ENCODE measurements at places on chromosomes 6 and 20.

DNA sequence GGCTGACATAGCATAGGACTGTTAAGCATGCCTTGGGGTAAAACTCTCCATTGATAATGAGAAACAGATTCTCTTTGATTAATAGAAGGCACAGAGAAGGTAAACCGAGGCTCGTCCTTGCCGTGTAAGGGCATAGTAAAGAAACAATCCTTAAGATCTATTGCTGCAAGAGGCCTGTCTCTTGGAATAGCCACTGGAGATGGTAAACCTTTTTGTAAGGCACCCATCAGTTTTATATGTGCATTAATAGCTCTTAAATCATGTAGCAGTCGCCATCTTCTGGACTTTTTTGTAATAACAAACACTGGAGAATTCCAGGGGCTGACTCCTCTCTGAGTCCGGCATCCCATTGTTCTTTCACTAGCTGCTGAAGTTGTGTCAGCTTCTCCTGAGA is 8.4 kb upstream of the ABHD12 start:
- DNase-seq, result no peak

DNA sequence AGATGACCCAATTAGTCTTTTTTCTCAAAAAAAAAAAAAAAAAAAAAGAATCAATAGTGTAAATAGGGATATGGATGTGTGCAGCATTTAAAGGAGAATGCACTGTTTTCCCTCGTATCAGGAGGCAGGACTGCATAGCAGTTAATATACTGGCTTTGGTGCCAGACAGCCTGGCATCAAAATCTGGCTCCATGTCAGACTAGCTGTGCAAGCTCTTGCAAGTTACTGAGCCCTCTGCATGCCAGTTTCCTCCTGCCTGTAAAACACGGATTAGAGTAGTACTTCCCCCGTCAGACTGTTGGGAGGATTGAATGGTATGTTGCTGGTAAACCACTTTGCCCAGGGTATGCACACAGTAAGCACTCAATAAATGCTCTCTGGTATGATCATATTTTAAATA is 594.2 kb upstream of the CHD6 start:
- DNase-seq, result no peak

DNA sequence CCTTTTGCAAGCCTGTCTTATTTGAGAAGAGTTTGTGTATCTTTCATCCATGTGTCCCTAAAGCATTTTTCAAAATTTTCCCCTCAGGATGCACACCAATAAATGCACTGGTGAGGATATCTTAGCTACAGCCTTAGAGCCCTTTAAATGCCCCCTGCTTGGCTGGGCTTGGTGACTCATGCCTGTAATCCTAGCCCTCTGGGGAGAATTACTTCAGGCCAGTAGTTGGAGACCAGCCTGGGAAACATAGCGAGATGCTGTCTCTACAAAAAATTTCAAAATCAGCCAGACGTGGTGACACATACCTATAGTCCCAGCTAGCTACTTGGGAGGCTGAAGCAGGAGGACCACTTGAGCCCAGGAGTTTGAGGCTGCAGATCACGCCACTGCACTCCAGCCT is 33.8 kb upstream of the PLCB4 start:
- DNase-seq, result no peak

DNA sequence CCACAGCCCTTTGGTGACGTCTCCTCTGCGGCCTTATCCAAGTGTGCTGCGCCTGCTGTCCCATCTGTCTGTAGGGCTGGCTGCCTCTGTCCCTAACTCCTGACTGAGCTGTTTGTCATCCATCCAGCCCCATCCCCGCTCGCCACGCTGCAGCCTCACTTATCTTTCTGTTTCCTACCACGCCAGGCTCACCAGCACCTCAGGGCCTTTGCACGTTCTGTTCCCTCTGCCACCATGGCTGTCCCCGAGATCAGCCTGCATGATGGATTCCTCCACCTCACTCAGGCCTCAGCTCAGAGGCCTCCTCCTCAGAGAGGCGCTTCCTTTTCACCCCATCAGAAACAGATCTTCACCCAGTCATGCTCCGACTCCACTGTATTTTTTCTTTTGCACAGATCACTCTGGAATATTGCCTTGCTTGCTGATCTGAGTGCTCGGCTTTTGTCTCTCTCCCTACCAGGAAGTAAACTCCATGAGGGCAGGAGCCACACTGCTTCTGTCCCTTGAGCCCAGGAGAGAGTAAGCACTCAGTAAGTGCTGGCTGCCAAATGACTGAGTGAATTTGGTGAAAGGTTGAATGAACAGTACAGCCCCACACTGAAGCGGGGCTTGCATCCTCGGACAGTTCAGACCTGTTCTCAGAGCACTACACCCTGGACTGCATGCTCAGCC is 34.5 kb downstream of the BPIFB1 start:
- DNase-seq, result no peak

GRCh38 chr6:137637121-137637520 is 142.9 kb upstream of the OLIG3 start:
- no peak for DNase-seq

DNA sequence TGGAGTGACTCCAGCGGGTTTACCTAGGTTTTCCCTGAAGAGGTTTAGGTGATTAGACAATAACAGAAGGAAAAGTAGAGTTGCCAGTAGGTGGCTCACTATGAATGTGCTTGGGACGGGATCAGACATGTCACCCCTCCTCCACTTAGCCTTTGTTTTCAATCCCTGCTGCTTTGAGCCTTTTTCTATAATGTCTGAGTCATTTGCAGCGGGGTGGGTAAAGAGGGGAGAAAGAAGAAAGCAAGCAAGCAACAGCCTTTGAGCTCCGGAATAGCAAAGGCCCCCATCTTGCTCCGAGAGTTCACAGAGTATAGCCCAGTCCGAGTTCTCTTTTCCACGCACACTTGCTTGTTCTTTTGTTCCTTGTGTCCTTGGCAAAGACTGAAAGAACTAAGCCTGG is 129.1 kb downstream of the PACRG start:
- no peak for DNase-seq

DNA sequence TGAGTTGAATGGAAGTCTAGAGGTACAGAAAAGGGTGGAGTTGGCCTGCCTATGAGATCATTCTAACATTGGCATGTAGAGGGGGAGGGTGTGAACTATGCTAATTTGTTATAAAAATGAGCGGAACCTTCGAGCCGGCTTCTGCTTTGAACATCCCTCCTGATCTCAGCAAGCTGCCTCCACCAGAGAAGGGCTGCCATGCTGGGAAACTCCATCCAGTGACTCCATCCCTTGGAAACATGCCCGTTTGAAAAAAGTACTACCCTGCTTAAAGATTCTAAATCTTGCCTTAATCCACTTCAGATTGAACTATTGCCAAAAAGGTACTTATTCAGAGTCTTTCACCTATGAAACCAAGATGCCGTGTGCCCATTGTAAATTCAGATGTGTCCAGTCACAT is 43.6 kb upstream of the TMEM170B start:
- no peak for DNase-seq

DNA sequence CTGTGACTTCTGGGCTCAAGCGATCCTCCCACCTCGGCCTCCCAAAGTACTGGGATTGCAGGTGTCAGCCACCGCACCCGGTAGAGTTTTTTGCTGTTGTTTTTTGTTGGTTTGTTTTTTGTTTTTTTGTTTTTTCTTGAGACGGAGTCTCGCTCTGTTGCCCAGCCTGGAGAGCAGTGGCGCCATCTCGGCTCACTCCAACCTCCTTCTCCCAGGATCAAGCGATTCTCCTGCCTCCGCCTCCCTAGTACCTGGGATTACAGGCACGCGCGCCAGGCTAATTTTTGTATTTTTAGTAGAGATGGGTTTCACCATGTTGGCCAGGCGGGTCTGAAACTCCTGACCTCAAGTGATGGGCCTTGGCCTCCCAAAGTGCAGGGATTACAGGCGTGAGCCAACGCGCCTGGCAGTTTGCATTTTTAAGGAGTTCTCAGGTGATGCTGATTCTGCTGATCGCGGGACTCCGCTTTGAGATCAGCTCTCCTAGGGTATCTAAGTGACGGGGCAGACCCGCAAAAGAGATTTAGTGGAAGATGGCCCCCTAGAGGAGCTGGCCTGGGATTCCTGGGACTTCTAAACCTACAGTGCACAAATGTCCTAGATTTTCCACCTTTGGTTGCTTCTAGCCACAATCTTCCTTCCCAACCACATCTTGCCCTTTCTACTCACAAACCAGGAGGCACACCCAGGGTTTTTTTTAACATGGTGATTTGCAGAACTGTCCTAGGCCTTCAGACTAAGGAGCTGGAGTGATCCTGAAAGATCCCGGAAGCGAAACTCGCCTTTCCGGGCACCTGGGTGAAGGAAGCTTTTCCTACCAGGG is 45.2 kb downstream of the DPPA5 start:
- no peak for DNase-seq

GRCh38 chr6:136174510-136174909 is 75.6 kb downstream of the MTFR2 start:
- DNase-seq, result no peak

GRCh38 chr6:32439139-32439538 is 548 bp upstream of the HLA-DRA start:
- DNase-seq, result no peak

DNA sequence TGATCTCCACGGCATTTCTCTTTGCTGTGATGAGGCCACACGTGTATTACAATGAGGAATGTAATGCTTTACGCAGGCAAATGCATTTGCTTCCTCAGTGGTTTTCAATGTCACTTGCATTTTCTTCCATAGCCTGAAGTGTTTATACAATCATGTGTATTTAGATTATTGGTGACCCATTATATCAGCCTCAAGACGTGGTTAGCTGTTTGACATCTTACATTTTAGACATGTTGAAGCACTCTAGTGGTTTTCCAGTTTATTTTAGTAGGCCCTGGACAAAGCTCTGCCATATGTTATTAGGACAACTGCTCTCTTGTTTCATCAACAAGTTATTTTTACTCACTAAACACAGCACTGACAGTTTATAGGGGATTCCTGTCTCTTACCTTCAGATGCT is 200.4 kb downstream of the UTRN start:
- DNase-seq, result no peak

DNA sequence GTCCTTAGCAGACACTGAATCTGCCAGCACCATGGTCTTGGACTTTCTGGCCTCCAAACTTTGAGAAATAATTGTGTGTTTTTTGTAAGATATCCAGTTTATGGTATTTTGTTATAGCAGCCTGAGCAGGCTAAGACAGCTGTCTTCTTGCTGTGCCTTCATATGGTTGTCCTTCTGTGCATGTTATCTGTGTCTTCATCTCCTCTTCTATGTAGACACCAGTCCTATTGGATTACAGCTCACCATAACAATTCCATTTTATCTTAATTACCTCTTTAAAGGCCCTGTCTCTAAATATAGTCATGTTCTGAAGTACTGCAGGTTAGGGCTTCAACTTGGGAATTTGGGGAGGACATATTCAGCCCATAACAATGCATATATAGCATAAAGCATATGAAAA is 44.3 kb upstream of the REV3L start:
- DNase-seq, result no peak

- DNase-seq, result no peak
Measured at GRCh38 chr6:107692351-107692750, 131.8 kb downstream of the SCML4 start.

GRCh38 chr6:82246802-82247504 is 591 bp downstream of the IBTK start:
- DNase-seq, result no peak

- no peak for DNase-seq
Measured at GRCh38 chr20:24469116-24469893, at the start of gene SYNDIG1. SYNDIG1 (plus strand) TSS chr20:24469629; CDS start chr20:24543098, 73,469 bp downstream.

GRCh38 chr6:87393026-87393622 is 14.6 kb upstream of the CFAP206 start:
- no peak for DNase-seq

GRCh38 chr6:26316291-26316690 is 48.7 kb upstream of the BTN3A2 start:
- DNase-seq, result no peak

- no peak for DNase-seq
Measured at GRCh38 chr20:11790046-11790445, 127.6 kb upstream of the BTBD3 start.

DNA sequence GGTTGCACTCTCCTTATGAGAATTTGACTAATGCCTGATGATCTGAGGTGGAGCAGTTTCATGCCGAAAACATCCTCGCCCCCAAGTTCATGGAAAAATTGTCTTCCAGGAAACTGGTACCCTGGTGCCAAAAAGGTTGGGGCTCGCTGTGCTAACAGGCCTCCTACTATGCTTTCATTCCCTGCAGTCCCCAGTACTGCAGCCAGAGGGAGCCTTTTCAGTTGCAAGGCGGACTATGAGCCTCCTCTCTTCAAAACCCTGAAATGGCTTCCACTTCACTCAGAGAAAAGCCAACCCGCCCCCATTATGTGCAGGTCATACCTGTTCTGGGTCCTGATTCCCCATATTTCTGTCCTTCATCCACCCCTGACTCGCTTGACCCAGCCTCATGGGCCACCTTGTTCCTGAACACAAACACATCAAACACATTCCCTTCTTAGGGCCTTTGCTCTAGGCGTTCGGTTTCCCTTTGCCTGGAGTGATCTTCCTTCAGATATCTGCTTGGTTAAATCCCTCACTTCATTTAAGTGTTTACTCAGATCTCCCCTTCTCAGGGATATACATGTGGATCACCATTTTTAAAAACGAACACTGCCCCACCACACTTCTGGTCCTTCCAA is 173.7 kb downstream of the PHACTR1 start:
- DNase-seq, result no peak

DNA sequence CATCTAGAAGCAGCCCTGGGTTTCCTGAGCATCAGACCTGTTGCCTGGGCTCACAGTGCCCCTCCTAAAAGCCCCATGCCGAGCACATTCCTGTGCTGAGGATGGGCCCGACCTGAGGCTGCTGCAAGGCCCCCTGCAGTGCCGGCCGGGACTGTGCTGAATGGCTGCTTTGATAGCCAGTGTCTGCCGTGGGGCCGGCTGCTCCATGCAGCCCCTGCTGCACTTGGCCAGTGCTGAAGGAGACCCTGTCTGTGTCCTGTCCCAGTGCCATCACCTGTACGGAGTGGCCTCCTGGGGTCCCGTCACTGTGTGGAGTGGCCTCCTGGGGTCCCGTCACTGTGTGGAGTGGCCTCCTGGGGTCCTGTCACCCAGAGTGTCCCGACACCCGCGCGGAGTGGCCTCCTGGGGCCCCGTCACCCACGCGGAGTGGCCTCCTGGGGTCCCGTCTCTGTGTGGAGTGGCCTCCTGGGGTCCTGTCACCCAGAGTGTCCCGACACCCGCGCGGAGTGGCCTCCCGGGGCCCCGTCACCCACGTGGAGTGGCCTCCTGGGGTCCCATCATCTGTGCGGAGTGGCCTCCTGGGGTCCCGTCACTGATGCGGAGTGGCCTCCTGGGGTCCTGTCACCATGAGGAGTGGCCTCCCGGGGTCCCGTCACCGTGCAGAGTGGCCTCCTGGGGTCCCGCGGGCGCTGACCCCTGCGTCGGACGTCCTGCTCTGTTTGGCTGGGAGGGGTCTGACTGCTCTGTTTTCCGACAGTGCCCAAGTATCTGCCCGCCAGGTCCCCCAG is 7.0 kb downstream of the COL9A3 start:
- DNase-seq, result no peak

GRCh38 chr6:52346503-52346902 is 15.4 kb upstream of the PAQR8 start:
- DNase-seq, result no peak

DNA sequence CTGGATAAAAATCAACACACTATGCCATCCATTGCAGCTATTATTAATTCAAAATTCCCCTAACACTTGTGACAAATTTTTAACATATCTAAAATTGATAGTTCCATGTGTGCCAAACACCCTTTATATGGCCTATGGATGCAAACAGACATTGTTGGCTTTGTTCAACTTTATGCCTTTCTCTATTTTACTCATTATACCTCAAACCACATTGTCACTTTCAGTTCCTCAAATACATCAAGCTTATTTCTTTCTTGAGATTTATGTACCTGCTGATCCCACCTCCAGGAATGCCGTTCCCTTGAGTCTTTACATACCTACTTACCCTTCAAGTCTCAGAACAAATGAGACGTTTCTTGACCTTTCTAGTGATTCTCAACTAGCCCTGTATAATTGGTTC is 193.5 kb upstream of the PLN start:
- DNase-seq, result no peak
